ENCODE measurements at places on chromosomes 5 and 9.

DNA sequence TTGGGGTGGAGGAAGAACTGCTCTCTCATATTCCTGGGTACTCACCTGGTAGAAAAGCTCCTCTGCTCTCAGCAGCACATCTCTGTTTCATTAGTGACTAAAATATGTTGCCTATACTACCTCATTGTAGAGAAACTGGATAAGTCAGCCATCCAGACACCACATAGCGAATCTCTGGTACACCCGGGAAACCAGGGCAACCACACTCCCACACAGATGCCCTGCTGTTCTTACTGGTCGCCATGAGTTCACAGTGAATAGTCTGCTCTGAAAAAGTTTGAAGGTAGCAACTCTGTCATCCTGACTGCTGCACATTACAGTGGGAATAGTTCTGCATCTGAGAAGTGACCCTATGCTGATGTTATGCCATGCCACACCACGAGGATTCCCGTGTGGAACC is 135.0 kb downstream of the ENTREP1 start:
- H3K27me3 ChIP-seq, result peaks cover 3% of the 10 kb centered on the region
- DNase-seq, result no peak
- H3K4me1 ChIP-seq, result peaks cover 3% of the 10 kb centered on the region
- H3K27ac ChIP-seq, result no peak overlapping the region

DNA sequence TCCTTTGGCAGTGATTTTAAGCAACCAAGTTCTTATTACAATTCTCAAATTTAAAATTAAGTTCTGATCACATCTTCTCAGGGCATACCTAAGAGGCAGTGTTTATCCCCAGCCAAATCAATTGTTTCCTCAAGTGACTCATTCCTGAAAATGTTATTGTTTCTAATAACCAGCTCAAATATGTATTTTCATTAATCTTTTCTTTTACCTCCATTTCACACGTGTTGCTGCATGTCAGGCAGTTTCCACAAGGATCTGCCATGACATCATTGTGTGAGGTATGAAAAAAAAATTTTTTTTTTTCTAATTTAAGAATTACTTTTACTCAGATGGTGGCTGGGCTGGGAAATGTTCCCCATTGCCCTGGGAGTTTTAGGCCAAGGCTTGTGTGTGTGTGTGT is 113.0 kb upstream of the NTRK2 start:
- no peak for DNase-seq
- no peaks in the 10 kb centered on the region for H3K36me3 ChIP-seq
- peaks cover 13% of the 10 kb centered on the region for H3K4me1 ChIP-seq

GRCh38 chr5:143635888-143636287 is 176.1 kb upstream of the HMHB1 start:
- H3K4me3 ChIP-seq, result no peak overlapping the region
- no peak overlapping the region for H3K27ac ChIP-seq
- no peaks in the 10 kb centered on the region for H3K36me3 ChIP-seq
- DNase-seq, result no peak

DNA sequence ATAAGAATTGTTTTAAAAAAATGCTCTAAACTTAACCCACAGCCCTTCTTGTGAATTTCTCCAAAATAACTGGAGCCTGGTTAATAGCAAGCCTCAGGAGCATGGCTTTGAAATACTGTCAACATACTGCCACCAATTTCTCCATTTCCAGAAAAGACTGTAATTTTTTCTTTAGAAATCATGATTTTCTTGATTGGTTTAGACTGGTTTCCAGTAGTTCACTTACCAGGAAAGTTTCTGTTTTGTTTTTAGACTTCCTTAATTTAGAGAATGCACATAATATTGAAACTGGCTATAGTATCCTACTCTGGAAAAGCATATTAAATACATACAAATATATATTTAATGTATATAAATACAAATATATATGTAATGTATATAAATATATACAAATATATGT is 4.5 kb upstream of the CD274 start:
- no peak overlapping the region for H3K4me3 ChIP-seq
- H3K4me1 ChIP-seq, result peaks cover 6% of the 10 kb centered on the region
- H3K27me3 ChIP-seq, result no peaks in the 10 kb centered on the region
- no peak for DNase-seq
- no peak overlapping the region for H3K27ac ChIP-seq

DNA sequence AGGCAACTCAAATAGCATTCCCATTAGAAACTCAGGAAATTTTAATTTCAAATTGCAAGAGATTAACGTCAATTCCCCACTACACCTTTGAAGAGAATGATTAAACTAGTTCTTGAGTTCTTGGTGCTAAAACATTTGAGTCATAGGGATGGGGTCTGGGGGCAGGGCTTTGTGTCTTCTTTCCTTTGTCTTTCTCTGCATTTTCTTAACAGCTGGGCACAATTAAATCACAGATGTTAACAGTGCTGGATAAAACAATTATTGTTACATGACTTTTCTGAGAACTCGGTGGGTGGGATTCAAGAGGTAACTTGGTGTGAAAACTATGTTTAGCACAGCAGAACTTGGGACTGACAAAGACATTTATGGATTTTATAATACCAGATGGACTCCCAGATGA is 351.9 kb upstream of the TNC start:
- no peak for DNase-seq
- no peak overlapping the region for H3K27ac ChIP-seq
- no peak overlapping the region for H3K4me3 ChIP-seq
- H3K27me3 ChIP-seq, result peaks cover 33% of the 10 kb centered on the region

- H3K4me3 ChIP-seq, result no peak overlapping the region
Observed at GRCh38 chr9:37381094-37381741, 41.3 kb upstream of the GRHPR start.

- H3K27me3 ChIP-seq, result no peaks in the 10 kb centered on the region
- H3K27ac ChIP-seq, result no peak overlapping the region
- H3K4me1 ChIP-seq, result peaks cover 1% of the 10 kb centered on the region
Observed at GRCh38 chr9:125137200-125137599, 6.1 kb downstream of the SCAI start.

DNA sequence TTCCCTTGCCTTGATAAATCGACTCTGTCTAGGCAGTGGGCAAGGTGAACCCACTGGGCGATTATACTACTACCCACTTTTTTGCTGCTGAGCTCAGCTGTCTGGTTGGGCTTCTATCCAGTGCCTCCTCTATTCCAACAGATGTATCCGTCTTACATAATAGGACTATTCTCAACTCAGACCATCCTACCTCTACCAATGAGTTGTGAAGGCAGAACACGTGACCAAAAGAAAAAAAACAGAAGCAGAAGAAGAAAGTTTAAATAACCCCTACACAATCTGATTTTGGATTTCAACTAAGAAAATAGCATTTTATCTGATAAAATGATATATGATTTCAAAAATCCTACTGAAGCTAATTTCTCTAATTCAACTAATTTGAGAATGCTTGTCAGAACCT is 16.2 kb upstream of the SHOC1 start:
- no peak for DNase-seq
- no peaks in the 10 kb centered on the region for H3K36me3 ChIP-seq
- H3K27ac ChIP-seq, result no peak overlapping the region
- no peaks in the 10 kb centered on the region for H3K27me3 ChIP-seq
- H3K4me3 ChIP-seq, result no peak overlapping the region
- peaks cover 7% of the 10 kb centered on the region for H3K4me1 ChIP-seq

DNA sequence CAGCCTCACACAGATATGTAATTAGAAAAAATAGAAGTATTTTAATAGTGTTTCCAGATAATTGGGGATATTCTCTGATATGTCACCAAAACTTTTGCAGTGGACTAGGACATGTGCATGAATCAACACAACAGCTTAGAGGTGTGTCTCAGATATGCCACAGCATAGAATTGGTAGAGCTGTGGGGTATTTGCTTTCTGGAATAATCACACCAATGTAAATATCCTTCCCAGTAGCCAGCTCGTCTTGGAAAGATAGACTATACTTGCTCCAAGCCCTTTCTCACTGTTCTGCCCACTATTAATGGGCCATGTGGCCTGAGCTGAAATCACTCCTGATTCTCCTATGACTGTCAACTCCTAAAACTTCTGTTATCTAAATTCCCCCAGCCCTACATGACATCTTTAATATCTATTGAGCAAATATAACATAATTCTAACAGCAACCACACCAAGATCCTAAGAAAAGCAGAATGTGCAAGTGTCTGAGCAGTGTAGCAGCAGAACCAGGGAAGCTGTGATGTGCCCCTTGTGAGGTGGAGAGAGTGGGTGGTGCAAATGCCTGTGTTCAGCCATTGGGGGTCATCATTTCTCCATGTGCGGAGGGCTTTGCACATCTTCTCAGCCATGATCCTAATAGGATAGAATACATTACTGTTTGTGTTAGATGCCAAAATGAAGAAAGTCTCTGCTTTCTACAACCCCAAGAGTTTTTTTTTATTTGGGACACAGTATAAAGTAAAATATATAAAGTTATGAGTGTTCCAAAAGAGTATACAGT is 65.0 kb downstream of the MELK start:
- H3K27ac ChIP-seq, result no peak overlapping the region
- DNase-seq, result no peak
- H3K4me1 ChIP-seq, result no peaks in the 10 kb centered on the region
- H3K36me3 ChIP-seq, result peaks cover 10% of the 10 kb centered on the region
- H3K4me3 ChIP-seq, result no peak overlapping the region

DNA sequence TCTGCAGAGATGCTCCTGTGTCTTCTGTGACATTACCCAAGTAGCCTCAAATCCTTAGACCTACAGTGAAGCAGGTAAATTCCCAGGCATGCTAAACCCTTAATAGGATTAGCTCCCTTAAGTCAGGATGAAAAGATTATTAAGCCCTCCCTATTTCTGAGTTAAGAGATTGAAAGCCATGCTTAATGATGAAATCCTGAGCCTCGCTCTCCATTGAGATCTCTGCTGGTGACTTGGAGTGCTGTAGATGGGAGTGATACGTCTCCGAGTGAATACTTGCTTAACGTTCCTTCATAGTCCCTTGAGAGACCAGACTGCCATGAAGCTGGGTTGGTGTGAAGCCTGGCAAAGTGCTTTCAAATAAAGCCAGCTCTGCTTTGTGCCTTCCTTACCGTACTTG is 34.2 kb downstream of the AOPEP start:
- no peaks in the 10 kb centered on the region for H3K27me3 ChIP-seq
- no peak for DNase-seq
- H3K36me3 ChIP-seq, result peaks cover 12% of the 10 kb centered on the region
- no peak overlapping the region for H3K4me3 ChIP-seq
- H3K27ac ChIP-seq, result no peak overlapping the region

DNA sequence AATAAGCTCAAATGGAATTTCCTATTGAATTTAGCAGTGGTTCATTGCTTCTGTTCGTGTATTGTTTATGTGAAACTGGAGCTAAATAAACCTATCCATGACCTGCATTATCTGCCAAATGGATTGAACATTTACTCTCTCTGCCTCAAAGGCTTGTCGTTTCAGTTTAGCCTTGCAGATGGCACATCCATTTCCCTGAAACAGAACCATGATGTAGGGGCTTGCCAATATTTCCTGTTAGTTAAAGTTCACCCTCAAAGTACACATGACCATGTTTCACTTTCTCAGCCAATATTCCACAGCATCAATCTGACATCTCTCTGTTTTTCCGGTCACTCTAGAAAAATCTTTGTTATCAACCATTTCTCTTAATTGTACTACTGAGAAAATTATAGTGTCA is 545.3 kb downstream of the TAF11L14 start:
- no peaks in the 10 kb centered on the region for H3K27me3 ChIP-seq
- no peaks in the 10 kb centered on the region for H3K36me3 ChIP-seq
- no peak overlapping the region for H3K4me3 ChIP-seq
- DNase-seq, result no peak
- H3K27ac ChIP-seq, result no peak overlapping the region

- H3K4me3 ChIP-seq, result no peak overlapping the region
- no peak overlapping the region for H3K27ac ChIP-seq
- H3K27me3 ChIP-seq, result no peaks in the 10 kb centered on the region
- H3K36me3 ChIP-seq, result peaks cover 3% of the 10 kb centered on the region
- no peaks in the 10 kb centered on the region for H3K4me1 ChIP-seq
- DNase-seq, result no peak
Observed at GRCh38 chr9:118643118-118643517, 726.1 kb downstream of the BRINP1 start.

GRCh38 chr5:81315336-81315735 is 13.9 kb downstream of the ZCCHC9 start:
- no peaks in the 10 kb centered on the region for H3K4me1 ChIP-seq
- peaks cover 10% of the 10 kb centered on the region for H3K36me3 ChIP-seq
- H3K4me3 ChIP-seq, result no peak overlapping the region
- no peak for DNase-seq

DNA sequence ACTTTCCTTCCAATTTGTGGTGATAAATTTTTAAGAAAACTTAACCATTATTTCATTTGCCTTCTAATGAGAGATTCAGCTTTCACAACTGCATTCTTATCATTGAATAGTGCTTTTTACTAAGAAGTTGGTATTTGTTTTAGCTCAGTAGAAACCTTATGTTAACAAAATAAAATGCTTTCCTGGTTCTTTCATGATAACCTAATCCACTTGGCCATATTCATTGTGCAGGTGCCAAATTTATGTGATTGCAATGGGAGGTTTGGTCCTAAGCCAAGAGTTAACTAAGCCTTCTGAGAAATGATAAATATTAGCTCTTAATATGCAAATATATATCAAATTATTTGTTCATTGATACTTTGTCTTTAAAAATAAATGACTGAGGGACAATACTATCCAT is 141.1 kb upstream of the TLE4 start:
- no peaks in the 10 kb centered on the region for H3K4me1 ChIP-seq
- no peak overlapping the region for H3K4me3 ChIP-seq

GRCh38 chr9:105447386-105447813 is 434 bp upstream of the FSD1L start:
- peaks cover 3% of the 10 kb centered on the region for H3K36me3 ChIP-seq
- H3K27me3 ChIP-seq, result no peaks in the 10 kb centered on the region
- peak overlapping the region; percentile 74 for H3K27ac ChIP-seq
- no peak for DNase-seq

DNA sequence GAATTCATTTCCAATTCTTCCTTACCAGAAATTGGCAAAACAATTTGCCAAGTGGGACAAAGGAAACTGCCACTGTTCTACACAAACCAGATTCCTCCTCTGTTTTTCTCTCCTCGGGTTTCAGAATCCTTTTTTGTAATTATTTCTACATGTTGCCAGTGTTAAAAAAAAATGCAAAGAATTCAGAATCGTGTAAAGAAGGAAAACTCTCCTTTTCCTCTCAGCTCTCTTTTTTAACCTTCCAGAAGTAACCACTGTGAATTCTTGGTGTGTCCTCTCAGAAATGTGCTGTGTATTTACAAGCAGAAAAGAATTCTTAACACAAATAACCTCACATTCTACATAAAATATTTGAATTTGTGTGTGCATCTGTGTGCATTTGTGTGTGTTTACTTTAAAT is 224.6 kb downstream of the DRD1 start:
- peaks cover 10% of the 10 kb centered on the region for H3K27me3 ChIP-seq
- H3K4me3 ChIP-seq, result no peak overlapping the region
- no peak for DNase-seq
